ENCODE measurements at places on chromosomes 2 and 18.
A peak's percentile ranks its signal among the peaks of the same experiment; 100 is the strongest.

- DNase-seq = no peak
Observed at GRCh38 chr18:3513481-3513880, 63.5 kb downstream of the TGIF1 start.

DNA sequence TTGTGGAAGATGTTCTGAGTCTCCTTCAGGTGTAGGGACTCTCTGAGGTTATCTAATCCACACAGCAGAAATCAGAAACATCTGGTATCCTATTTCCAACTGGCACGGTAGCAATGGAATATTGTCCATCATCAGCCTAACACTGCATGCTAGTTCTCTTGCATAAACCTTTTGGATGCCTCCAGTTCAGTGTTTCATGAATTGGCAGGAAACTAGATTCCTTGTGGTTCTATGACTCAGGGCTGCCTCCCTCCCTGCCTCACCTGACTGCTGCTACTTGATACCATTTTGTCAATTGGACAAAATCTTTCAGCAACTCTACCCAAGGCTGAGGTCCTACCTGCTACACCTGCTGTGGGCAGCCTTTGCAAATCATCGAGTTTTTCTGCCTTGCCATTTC lies 130.9 kb downstream of the TPGS2 start:
- DNase-seq = no peak

DNA sequence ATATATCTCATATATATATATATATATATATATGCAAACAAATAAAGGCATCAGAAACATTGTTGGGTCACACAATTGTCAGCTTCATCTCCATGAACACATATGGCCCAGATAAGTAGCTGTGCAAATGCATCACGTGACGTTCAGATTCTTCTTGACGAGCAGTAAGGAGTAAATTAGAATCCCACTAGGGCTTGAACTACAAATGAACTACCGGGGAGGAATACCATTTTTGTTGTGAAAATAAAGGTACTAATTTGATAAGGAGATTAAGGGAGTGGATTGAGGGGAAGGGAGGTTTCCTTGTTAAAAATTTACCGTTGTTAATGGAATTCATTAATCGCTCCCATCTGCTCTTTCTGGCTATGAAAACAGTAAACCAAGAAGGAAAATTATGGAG lies 186.5 kb upstream of the COPS8 start:
- DNase-seq = no peak

GRCh38 chr2:949384-950079 lies 1.1 kb upstream of the SNTG2 start:
- DNase-seq = no peak

- DNase-seq = peak; percentile 30
Observed at GRCh38 chr18:11553098-11553940, 56.1 kb upstream of the SLC35G4 start.

GRCh38 chr2:198143793-198144192 lies 339.4 kb downstream of the PLCL1 start:
- no peak for DNase-seq

DNA sequence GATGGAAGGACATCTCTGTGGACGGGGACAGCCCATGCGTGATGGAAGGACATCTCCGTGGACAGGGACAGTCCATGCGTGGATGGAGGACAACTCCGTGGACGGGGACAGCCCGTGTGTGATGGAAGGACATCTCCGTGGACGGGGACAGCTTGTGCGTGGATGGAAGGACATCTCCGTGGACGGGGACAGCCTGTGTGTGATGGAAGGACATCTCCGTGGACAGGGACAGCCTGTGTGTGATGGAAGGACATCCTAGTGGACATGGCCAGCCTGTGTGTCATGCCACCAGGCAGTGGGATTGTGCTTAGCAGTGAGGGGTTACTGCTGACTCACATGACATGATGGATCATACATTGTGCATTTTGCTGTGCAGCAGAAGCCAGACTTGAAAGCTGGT lies 30.0 kb upstream of the NFATC1 start:
- DNase-seq = no peak

- no peak for DNase-seq
Observed at GRCh38 chr18:53665701-53666100, 558.8 kb downstream of the MBD2 start.

GRCh38 chr18:48927286-48928080 lies 23.3 kb downstream of the SMAD7 start:
- DNase-seq = no peak

DNA sequence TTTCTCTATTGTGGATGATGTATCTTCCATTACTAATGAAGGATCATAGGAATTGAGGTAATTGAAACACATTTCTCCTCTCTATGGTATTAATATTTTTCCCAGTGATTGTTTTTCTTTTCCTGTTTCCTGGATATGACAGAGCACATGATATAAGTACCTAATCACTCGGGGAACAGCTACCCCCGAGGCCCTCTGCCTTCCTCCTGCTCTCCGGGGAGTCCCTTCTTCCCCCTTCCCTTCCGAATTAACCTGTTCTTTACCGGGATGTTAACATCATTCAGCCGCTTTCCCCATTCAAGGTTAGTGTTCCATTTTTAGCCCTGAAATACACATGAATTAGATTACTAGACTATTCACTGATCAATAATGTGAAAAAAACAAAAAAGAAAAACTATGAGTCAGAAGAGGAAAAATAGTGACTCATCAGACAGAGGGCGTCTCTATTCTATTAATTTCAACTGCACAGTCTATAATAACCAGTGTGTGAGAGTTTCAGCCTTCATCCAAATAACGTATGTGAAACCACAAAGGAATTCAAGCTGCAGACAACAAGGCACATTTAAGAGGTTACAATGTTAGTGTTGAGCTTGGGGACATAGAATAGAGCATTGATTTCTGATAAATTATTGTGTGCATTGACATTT lies 450.8 kb downstream of the DLGAP1 start:
- no peak for DNase-seq

GRCh38 chr2:10225291-10226037 lies 77.2 kb upstream of the HPCAL1 start:
- DNase-seq = no peak

GRCh38 chr18:77560341-77560992 lies 310.8 kb downstream of the GALR1 start:
- DNase-seq = peak; percentile 10

DNA sequence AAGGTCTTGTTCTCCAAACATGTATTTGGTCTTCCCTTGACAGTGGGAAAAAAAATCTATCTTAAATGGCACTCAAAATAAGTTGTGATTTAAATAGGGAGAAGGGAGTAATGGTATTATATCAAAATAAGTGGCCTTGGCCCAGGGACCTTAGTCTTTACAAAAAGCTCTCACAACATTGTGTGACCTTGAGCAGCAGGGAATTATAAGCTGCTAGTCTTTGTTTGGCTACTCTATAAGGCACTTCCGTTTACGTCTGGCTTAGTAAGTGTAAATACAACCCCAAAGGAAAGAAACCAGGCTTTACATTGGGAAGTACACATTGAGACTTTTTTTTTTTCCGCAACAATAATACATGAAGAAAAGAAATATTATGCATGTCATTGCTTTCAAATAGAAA lies 734.0 kb upstream of the LINC00305 start:
- no peak for DNase-seq

DNA sequence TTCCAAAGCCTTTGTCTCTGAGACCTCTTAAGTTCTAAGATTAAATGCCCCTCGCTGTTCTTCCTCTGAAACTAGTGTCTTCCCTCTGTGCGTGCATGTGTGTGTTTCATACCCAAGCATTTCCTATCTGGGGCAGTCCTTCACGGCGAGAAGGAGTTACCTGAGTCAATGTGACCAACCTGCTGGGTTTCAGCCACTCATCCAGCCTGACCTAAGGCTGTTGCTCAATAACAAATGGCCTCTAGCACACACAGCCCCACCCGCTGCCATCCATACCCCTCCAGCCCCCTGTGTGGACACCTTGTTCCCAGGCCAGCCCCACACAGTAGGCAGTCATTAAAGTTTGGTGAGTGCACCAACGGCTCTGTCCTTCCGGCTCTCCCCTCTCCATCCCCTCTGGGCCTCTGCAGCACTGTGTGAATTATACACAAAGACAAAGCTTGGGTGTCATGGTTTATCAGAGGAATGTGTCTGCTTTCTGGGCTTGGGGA lies 53.8 kb upstream of the FOSL2 start:
- DNase-seq = no peak

GRCh38 chr2:217934321-217935131 lies 68.3 kb downstream of the TNS1 start:
- DNase-seq = no peak

DNA sequence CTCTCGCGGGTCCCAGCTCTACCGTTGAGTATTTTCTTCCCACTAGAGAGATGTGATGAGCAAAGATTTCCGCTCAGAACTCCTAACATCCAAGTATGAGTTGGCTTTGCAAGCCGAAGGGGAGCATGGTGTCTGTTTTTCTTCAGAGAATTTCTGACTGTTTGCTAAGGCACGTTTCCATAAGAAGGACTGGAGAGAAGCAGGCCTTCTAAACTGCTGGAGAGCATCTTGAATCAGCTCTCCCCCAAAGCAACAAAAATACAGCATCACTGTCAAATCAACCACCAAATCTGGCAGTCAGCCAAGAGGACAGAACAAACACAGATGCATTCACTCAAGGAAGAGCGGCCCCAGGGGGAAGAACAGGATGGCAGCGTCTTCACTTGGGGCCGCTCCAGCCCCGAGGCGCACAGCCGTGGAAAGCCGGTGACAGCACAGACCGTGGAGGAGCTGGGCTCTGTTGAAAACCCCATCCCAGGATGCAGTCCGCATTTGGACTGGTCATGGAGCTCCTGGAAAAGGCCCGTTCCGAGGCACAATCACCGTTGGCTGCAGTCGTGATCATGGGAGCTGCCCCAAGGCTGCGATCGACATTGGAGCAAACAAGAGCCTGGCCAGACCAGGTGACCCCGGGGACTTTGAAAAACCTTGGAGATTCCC lies 101.4 kb downstream of the NFATC1 start:
- DNase-seq = no peak

GRCh38 chr2:166494140-166494624 lies at the start of gene SCN7A:
SCN7A (minus strand) TSS chr2:166494249; CDS start chr2:166477696, 16,553 bp downstream.
- DNase-seq = no peak

DNA sequence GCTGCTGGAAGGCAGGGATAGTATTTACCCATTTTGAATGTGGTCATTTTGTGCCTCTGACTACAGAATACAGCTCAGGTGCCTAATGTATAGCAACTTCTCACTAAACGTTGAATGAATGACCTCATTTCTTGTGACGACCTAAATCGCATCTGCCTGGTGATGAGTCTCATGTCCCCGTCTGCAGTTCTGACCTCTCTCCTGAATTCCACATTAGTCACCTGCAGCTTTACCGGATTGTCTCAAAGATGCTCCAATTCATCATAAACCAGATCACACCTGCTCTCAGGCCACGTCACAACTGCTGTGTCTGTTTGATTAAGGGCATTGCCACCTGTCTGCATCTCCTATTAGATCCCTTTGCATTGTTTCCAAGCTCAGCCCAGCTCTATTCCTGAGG lies 133.6 kb upstream of the MYT1L start:
- DNase-seq = no peak

GRCh38 chr18:39225373-39225772 lies 1659.8 kb upstream of the CELF4 start:
- DNase-seq = no peak

- DNase-seq = no peak
Observed at GRCh38 chr2:218221000-218221399, 4.0 kb downstream of the ARPC2 start.

DNA sequence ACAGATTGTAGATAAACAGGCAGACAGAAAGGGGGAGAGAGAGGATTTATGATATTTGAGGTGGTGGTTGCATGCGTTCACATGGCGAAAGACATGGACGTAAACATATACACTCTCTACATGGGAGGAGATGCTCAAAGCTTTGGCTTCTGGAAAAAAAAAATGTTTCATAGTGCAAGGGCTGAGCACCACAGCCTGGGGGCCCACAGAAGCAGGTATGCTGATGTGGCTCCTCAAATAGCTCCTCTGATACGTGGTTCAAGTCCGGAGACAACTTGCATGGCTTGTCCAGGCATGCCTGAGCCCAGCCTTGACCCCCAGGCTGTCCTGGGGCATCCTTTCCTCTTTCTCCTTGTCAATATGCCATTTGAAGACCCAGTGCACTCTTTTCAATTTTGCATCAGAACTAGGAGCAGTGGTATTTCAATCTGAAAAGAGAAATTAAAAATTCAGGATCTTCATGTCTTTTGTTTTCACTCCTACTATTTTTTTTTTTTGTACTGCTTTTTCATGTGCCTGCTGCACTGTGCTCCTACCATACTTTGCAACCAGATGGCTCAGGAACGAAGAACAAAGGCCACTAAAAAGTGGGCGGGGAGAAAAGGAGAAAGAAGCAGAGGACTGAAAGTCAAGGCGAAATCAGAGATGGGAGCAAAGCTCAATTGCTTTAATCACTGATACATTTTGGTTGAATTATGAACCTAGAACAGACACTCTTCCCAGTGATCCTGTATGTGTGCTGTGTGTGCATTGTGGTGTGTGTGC lies 495.7 kb upstream of the TCF4 start:
- DNase-seq = no peak

DNA sequence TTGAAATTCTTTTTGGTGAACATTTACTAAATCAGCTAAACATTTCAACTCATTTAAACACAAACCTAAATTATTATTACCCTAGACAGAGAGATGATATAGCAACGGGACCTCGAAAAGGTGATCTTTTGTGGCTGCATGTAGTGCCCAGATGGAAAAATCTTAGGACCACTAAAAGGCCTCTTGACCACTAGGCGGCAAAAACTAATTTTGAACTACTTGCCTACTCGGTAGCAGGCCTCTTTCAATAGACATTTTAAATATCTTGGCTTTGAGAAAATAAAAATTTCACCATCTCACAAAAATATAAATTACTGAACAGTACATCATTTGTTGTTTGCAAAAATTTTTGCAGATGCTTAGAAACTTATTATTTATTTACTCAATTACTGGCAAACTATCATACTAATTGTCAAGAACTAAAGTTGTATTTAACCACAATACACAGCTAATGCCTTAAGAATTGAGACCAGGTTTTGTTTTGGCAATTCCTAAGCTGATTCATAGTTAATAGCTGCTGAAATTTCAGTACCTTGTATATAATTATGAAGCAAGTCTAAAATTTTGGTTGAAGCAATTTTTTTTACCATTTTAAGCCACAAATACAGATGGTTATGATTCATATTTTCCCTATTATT lies 9.4 kb downstream of the COL3A1 start:
- no peak for DNase-seq

DNA sequence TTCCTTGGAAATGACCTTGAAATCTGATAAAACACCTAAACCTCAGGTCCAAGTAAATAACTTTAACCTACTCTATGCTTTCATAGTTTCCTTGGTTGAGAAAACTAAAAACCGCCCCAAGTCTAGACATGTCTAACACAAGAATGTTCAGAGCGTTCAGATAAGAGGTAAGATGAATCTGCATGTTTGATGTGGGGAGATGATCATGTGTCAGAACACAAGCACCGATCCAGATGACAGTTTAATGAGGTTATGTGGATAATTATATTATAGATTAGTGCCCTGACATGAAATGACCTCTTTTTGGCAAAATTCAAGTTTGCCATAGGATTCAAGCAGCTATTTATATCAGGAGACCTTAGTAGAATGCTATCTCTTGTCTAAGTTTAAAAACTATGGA lies 729.8 kb upstream of the SOX11 start:
- DNase-seq = no peak

- no peak for DNase-seq
Observed at GRCh38 chr2:39723946-39724827, 54.9 kb downstream of the THUMPD2 start.
